ENCODE measurements at places on chromosomes 5 and 9.

GRCh38 chr9:1140057-1140456 is 89.9 kb downstream of the DMRT2 start:
- no peak for DNase-seq

- DNase-seq = peak; percentile 66
Measured at GRCh38 chr9:112753725-112754124, 3.2 kb downstream of the SNX30 start.

DNA sequence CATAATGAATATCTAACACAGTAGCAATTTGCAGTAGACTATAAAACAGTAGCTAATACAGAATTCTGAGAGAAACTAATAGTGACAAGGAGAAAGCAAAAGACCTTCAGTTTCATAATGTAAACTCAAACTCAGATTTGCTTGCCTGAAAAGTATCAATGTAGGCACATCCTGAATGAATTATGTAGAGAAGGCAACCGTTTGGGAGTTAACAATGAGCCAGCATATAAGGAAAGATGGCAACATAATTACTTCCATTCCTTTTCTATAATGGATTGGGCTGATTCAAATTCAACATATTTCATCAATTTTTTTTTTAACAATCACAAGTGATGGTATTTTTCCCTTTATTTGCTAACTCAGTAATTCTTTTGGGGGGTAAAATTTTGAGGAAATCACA is 261.6 kb downstream of the SEMA5A start:
- no peak for DNase-seq

DNA sequence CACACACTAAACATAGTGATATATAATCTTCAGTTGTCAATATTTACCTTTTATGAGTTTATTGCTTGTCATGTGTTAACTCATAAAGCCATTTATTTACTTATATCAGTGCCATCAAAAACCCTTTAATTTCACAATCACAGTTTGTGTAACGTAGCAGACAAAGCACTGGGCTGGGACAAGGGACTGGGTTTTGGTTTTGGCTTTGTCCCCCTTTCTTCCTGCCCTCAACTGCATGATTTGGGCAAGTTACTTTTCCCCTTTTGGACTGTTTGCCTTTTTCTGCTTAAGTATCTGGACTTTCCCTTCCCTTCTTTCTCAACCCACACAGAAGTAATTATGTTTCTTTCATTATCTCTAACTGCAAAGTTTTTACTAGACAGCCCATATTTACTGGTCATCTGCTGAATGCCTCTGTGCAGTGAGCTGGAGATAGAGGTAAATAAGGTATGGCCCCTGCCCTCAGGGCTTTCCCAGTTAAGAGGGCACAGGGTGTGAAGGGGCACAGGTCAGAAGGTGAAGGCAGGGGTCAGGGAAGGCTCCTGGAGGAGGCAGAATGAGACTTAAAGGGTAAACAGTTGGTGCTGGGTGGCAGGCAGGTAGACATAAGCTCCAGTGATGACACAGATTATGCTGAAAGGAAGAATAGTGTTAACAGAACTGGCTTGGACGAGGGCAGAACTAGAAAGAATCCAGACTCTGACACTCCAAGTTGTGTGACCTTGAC is 14.8 kb upstream of the NR3C1 start:
- DNase-seq = no peak

- no peak for DNase-seq
Measured at GRCh38 chr5:170576602-170577535, 73.0 kb downstream of the KCNIP1 start.

DNA sequence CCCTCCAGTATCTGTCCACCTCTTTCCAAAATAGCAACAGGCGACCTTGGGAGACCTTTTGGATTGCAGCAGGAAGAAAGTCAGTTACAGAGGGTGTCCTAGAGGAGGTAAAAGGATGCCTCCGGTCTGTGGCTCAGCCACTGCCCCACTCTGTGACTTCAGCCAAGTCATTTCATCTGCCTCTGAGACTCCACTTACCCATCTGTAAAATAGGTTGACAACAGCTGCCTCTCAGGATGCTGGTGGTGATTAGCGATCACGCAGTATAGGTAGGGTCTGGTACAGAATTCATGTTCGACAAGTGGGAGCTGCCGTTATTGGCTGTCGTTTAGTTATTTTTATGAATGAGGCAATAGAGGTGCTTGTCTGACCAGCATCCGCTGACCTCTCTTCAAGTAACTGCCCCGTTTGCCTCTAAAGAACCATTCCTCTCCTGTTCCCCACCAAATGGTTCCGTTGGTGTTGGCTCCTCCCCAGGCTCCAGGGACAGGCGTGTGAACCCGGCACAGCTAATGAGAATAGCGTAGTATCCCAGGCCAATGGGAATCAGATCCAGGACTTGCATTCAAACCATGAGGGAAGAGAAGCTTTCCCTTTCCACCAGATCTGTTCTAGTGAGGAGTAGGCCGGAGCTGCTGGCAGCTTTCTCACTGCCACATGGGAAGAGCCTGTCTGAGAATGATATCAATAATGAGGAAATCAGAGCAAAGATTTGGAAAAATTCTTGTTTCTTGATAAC is 64.1 kb downstream of the SMIM23 start:
- no peak for DNase-seq

DNA sequence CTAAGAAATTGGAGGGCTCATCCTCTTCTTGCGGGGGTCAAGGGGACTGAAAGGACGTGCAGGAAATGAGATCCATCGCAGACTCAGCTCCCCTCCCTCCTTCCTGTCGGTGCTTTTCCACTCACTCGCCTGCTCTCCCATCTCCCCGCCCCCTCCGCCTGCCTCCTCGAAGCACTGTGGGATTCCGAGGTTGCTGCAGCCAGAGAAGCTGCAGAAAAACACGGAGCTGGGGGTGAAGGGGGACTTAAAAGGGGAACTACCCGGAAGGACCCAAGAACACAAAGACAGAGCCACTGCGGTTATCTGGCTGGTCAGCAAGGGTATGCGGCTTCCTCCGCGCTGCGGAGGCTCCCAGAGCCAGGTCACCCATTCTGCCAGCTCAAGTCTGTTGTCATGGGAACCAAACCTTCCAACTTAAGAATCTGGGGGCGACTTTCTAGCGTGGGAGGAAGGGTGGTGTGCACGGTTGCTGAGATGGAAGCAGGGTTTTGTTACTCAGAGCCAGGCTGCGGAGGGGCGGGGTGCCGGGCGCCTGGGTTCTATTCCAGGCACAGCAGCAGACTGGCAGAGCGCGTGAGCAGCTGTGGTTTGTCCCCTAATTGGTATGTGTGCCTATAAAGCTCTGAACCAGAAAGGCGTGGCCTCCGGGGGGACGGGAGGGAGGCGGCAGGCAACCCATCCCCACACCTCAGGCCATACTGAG is 24.9 kb downstream of the PCDHGC5 start:
- peak; percentile 49 for DNase-seq

DNA sequence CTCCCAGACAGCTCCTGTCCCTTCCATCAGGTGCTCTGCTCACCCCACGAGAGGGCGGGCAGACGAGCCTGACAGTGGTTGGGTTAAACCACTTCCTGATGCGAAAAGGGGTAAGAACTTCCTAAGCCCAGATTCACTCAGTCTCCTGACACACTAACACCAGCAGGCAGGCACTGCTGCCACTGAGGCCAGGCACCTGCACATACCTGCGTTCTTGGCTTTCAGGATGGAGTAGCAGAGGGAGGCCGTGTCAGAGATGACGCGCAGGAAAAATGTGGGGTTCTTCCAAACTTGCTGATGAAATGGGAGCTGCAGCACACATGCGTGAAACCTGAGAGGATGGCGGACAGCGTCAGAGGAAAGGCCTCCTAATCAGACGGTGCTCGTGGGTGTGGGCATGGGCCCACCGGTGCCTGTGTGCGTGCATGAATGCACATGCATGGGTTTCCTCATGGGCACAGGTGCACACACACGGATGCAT is 29.9 kb downstream of the SLC6A18 start:
- no peak for DNase-seq

DNA sequence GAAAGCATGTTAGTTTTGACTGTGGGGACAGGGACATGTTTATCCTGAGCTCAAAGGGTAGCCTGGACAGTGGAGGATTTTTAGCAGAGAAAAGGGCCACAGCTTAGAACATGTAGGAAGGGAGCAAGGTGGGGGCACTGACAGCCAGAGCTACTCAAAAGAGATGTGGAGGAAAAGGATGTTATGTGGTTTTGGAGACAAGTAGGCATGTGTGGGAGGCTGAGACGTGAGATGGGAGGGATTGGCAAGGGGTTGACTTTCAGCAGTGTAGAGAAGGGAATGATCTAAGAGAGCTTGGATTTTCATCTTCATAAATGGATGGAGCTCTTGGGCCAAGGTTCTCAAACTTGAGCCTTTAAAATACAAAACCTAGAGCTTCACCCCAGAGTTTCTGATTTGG is 24.0 kb downstream of the SYK start:
- DNase-seq = no peak

GRCh38 chr5:82595113-82595512 is 317.0 kb upstream of the RPS23 start:
- no peak for DNase-seq

GRCh38 chr9:71783120-71783523 is 14.8 kb upstream of the CEMIP2 start:
- no peak for DNase-seq

DNA sequence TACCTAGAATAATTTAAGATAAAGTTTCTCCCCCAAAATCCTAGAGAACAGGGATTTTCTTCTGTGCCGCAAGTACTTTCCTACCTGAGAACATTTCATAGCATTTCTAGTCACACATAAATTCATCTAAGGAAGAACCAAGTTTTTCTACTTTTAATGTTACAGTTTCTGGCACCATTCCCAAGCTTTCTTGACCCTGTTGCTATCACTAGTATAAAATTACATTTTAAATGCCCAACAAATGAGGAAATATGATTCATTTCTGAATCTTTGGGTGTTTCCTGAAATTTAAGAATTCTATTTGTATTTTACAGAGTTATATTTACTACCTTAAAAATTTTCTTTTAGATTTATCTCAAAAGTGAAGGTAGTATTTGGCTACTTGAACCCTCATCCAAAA is 137.8 kb downstream of the LPAR1 start:
- DNase-seq = no peak

DNA sequence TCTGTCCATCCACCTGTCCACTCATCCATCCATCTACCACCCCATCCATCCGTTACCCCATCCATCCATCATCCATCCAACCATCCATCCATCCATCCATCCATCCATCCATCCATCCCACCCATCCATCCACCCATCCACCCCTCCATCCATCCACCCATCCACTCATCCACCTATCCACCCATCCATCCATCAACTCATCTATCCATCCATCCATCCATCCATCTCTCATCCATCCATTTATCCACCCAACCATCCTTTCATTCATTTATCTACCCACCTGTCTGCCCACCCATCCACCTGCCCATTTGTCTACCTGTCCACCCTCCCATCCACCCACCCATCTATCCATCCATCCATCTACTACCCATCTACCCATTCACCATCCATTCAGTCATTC is 84.1 kb upstream of the ASS1 start:
- no peak for DNase-seq

DNA sequence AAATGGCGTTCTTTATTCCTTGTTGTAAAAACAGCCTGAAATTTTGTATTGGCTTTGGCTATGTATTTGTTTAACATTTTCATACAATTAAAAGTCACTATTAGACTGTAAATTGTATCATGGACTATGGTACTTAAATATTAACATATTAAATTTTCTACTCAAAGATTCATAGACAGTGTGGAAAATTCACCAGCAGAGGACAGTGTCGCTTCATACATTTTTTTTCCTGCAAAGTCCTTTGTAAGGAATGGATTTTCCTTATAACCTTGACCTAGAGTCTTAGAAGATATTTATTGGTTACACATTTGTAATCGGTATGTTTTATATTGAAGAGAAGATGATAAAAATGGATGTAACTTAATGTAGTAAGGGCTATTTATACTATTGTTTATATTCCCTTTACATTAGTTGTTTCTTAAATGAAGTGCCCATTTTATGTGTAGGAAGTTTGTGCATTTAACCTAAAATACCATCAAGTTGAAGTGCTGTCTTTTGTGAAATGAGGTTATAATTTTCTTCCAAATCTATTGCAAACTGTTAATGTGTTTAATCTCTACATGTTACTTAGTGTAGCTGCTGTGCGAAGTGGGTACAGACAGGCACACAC is 150.1 kb downstream of the KDM4C start:
- DNase-seq = no peak

- no peak for DNase-seq
Measured at GRCh38 chr5:134127376-134127861, 12.9 kb downstream of the TCF7 start.

GRCh38 chr5:36407396-36407795 is 105.7 kb upstream of the RANBP3L start:
- DNase-seq = no peak

GRCh38 chr9:16205455-16205854 is 652.6 kb downstream of the CCDC171 start:
- DNase-seq = no peak

GRCh38 chr9:94210616-94211603 is 48.2 kb upstream of the ZNF169 start:
- no peak for DNase-seq

DNA sequence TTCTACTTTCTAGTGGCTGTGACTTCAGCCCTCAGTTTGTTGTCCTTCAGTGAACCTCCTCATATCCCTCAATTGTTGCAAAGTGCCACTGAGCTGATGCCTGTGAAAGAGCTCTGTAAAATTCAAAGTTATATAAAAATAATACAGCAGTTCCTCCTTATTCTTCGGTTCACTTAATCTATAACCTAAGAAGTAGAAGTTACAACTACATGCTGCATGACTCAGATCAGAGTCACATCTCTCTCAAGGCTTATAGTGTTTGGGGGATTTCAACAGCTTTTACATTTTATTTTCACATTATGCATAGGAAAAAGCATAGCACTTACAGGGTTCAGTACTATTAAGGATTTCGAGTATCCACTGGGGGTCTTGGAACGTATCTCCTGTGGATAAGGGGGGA is 25.1 kb upstream of the GCNT1 start:
- DNase-seq = no peak

GRCh38 chr5:5941486-5941885 is 436.9 kb downstream of the MED10 start:
- DNase-seq = no peak

- DNase-seq = no peak
Measured at GRCh38 chr5:1797103-1797800, 2.4 kb downstream of the MRPL36 start.

GRCh38 chr5:160694896-160695295 is 157.1 kb downstream of the ATP10B start:
- no peak for DNase-seq

DNA sequence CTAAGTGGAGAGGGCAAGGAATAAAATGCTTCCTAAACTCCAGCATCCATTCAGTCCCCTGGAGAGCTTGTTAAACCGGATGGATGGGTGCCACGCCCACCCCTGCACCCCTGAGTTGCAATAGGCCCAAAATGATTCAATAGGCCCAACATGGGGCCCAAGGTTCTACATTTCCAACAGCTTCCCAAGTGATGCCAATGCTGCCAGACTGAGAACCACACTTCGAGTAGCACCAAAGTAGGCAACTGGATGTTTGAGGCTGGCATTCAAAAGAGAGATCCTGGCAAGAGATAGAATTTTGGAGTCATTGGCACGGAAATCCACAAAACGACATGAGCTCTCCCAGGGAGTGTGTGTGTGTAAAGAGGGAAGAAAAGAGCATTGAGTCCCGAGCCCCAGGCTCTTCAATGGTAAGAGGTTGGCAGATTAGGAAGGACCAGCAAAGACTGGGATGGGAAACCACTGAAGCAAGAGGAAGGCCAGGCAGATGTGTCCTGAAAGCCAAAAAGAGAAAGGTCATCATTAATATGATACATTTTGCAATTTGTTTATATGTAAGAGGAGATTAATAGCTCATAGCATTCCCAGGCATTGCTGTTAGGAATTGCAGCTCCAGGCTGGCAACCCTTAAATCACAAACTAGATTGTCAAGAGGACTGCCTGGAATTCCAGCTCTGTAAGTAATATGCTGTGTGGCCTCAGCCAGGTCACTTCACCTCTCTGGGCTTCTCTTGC is 130.6 kb downstream of the KCNIP1 start:
- DNase-seq = no peak

GRCh38 chr9:125262294-125262991 is 817 bp downstream of the GAPVD1 start:
- DNase-seq = no peak
